ENCODE measurements at places on chromosomes 2 and 18.

DNA sequence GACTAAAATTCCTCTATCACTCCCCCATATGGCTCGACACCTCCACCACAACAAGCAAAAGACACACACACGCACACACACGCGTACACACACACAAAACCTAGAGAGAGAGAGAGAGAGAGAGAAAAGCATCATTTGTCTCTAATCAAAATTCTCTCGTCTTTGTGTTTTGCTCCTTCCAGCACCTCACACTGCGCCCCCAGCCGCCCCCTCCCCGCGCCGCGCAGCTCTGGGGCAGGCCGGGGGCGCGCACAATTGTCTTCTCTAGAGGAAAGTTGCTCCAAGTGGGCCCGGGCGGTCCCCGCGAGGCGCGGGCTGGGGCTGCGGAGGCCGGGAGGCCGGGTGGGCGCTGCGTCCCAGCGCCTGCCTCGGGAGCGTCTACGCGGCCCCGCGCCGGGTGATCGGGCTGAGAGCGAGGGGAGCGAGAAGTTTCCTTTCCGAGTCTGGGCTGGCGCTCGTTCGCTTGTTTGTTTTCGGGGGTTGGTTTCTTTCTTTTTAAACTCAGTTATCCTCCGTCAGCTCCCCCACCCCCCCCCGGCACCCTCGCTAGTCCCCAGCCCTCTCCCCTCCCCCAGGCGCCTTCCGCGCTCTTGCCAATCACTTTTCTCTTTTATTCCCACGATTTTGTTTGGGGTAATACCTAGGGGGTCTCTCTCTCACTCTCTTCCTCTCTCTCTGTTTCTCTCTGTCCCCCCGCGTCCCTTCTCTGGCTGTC, 4.1 kb downstream of the ZEB2 start:
- DNase-seq, result no peak

- DNase-seq, result no peak
Measured at GRCh38 chr2:70938586-70938950, 2.9 kb downstream of the ATP6V1B1 start.

DNA sequence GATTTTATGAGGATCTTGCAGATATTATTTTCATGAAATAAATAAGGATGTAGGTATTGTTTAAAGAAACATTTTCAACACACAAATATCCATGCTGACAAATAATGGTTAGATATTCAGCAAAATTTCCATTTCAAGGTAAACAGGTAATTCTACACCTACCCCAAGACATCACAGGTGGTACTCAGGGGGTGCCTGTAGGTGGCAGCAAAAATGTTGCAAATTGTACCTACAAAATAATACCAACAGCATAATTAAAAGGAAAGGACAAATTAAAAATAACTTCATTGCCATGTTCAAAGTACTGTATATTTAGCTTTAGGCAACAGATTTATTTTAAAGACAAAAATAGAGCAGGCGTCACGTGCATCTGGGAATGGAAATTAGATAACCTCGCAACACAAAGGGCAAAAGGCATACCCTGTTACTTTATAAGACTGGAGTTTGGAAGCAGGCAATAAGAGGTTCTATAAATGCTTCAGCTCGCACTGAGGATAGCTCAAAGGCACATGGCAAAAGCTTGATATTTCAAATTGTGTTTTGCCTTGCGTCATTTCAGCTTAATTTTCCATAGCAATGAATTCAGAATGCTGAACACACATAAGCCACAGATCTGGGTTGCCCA, 630.5 kb downstream of the TDRD15 start:
- DNase-seq, result no peak

DNA sequence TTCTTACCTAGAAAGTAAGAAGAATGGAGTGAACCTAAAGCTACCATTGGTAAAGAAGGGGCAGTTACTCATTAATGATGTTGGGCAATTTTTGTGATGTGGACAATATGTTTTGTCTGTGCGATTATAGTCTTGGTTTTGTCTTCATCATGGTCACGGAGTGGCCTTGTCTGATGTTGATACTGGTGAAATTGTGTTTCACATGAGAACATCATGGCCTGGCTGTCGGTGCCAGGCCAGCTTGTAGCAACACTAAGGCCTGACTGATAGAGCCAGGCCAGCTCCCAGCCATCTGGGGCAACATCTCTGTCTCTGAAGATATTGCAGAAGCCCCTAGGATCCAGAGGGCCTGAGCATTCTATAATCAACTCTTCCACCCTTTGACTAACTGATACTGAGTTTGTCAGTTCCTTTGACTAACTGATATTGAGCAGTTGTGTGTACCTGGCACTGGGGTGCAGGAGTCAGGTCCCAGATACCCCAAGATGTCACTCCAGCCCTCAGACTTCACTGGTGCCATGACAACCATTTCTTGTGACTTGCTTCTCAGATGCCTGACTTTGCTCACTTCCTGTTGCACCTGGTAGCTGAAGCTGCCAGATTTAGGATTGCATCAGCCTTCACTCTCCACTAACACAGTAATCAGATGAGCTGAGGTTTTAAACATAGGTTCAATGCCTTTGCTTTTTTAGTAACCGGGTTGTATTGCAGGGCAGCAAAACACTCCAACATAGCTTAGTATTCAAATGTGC, 62.5 kb downstream of the RPIA start:
- no peak for DNase-seq

GRCh38 chr2:241859436-241860183, 916 bp upstream of the PDCD1 start:
- DNase-seq, result no peak

DNA sequence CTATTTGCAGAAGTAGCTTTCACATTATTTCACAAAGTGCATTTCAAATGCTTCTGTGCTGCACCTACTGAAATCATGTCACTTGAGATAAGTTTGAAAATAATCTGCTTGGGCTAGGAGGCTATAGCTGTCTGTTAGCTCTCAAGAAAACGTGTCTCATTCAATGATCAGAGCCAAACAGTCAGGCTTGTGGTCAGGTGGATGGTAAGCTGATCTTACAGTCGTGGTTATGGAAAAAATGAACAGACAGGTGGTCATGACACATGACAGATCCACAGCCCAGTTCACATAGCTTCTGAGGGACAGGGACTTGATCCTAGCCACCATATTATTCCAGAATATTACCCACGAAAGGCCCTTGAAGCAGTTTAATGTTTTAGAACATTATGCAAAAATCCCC, 26.5 kb upstream of the RFX8 start:
- DNase-seq, result no peak

DNA sequence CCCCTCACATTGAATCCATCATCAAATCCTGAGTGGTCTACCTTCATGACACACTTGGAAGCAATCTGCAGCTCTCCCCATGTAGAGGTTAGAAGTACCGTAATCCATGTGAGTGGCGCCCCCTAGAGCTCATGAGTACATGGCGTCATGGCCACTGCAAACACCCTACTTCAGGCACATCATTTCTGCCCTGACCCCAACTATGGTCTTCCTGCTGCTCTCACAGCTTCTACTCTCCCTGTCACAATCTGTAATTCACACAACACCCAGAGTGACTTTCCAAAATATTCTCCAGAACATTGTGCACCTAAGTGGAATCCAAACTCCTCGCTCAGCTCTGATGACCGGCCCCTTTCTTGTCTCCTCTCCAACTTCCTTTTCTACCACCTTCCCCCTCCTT, 141.9 kb downstream of the ANKRD44 start:
- DNase-seq, result no peak

DNA sequence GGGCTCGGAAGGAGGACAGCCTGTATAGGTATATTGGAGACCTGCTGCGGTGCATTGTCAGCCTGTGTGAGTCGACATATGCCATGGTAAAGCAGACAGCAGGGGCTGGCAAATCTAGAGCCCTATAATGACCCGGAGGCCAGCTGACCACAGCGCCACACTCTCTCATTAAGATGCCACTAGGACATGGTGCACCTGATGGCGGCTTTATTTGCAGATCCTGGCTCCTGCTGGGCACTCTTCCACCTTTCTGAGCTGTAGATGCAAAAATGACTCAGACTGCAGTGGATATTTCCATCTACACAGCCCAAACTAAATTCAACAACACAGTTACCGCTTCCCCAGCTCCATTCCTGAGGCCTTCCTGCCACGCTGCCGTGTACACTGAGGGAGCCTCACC, 389.9 kb downstream of the TNS1 start:
- DNase-seq, result no peak

- no peak for DNase-seq
Measured at GRCh38 chr18:63260380-63260754, 59.2 kb downstream of the BCL2 start.

- DNase-seq, result no peak
Measured at GRCh38 chr2:229714080-229714735, at the start of gene DNER. Gene DNER (minus strand): TSS chr2:229714555. CDS start chr2:229714423, 132 bp downstream.

GRCh38 chr2:205462681-205463345, 219.5 kb upstream of the NRP2 start:
- no peak for DNase-seq

DNA sequence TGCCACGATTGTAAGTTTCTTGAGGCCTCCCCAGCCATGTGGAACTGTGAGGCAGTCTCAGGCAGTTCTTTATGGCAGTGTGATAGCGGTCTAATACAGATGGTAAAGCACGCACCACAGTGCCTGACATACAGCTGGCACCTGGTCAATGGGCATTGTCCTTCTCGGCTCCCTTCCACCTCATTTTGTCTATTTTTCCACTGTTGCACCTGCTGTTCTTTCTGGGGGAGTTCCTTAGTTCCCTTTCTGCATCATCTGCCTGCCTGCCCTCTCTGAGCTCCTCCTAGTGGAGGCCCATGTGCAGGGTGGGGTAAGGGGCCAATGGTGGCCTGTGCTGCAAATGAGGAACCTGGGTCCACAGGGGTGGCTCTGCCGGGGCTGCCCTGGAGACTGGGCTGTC, 157.6 kb downstream of the LPIN1 start:
- no peak for DNase-seq

All from left renal pelvis (tissue), 4 donors.